ENCODE measurements at places on chromosomes 4 and X.

- no peak for DNase-seq
Measured at GRCh38 chrX:107480272-107480671, 30.8 kb downstream of the FRMPD3 start.

- DNase-seq, result no peak
Measured at GRCh38 chr4:47664051-47664826, 173.6 kb downstream of the CORIN start.

DNA sequence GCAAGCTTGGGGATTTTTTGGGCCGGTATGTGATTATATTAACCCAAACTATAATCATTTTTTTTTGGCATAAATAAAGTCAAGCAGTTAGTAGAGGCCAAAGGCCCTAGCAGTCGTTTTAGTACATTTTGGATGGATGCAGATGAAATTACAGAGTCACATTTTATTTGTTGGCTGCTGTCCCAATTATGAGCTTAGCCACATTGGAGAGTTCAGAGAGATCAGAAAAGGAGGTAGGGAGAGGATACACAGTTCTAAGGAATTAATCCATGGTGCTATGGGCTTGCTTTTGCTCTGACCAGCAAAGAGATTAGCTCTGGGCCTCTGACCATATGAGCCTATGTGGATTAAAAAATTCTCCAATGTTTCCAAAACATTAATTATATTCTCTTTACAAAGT is 395.1 kb downstream of the RAPGEF2 start:
- DNase-seq, result no peak

DNA sequence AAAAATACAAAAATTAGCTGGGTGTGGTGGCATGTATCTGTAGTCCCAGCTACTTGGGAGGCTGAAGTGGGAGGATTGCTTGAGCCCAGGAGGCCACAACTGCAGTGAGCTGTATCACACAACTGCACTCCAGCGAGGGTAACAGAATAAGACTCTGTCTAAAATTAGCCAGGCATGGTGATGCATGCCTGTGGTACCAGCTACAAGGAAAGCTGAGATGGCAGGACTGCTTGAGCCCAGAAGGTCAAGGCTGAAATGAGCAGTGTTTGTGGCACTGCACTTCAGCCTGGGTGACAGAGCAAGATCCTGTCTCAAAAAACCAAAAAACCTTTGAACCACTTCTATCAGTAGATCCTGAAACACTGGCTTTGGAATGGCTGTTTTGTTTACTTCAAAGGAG is 10.2 kb downstream of the GRSF1 start:
- no peak for DNase-seq

- no peak for DNase-seq
Measured at GRCh38 chr4:171875291-171875690, 62.1 kb downstream of the GALNTL6 start.

- DNase-seq, result no peak
Measured at GRCh38 chr4:13601048-13601447, 26.5 kb downstream of the BOD1L1 start.

DNA sequence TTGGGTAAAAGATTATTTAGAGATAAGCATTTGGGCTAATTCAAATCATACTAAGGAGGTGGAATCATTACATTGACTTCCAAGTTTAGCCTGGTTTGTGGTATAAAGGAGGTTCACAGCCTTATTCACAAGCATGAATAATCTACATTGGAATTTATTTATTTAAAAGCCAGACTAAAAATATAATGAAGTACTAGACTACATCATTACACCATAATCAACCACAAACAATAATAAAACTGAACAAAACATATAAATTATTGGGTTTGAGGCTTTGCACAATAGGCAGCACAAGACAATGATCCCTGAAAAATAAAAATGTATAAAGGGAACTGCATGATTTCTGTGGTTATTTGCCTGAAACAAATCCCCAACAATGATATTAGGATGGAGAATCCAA is 314.0 kb downstream of the GBA3 start:
- DNase-seq, result no peak

- DNase-seq, result no peak
Measured at GRCh38 chr4:132101526-132101925, 1047.6 kb upstream of the PCDH10 start.

- no peak for DNase-seq
Measured at GRCh38 chrX:21926116-21926515, 14.4 kb upstream of the SMS start.

All from NCI-H1930 (cell line).